ENCODE measurements at places on chromosomes 2 and 18. TPM values are rescaled to one million over a fixed set of nuclear protein-coding genes. Genes with fewer than 3 reads are reported as not detected.

GRCh38 chr2:12554224-12555011 lies 162.3 kb upstream of the TRIB2 start:
- no peak for DNase-seq

DNA sequence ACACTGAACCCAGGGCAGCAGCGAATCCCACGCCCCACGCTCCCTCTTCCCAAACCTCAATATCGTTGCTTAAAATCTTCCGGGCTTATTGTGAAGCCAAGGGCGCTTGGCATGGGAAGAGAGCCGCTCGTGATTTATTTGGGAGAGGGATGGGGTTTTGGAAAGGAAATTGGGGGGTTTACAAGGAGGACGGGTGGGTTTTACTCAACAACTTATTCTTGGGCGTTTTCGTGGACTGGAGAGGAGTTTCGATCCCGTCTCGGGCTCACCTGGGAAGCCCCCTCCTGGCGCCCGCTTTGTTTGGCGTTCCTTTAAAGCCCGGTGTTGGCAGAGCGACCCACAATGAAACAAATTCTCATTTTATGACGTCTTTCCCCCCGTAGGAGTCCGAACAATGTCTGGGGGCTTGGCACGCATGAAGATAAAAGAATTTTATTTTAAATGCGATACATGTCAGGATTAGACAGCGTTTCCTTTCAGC lies 135.3 kb downstream of the INSIG2 start:
- no peak for DNase-seq

The TMEM163 gene
- 0.28 TPM for total RNA-seq

The ELP2 gene
- 77.2 TPM for total RNA-seq

GRCh38 chr2:21042958-21043743 lies 722 bp downstream of the APOB start:
- peak; percentile 77 for DNase-seq

The INPP5D gene
- 10.0 TPM for total RNA-seq

GRCh38 chr2:64692401-64692800 lies 38.7 kb upstream of the SERTAD2 start:
- DNase-seq, result no peak

DNA sequence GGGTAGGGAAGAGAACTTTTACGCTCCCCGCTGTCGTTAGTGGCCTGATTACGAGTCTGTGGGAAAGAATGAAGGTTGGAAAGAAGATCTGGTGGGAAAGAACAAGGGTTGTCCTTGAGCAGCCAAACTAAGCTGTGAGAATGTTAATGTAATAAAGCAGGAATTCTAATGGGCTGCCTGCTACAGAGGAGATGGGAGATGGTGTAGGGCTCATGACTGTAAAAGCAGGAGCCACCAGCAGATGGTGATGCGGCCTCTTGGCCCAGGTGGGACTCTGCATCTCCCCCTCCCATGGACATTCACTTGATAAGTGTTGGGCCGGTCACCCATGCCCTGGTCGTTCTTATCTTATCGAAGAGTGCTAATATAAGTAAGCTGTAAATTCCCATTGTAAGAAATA lies 150.0 kb downstream of the NEDD4L start:
- no peak for DNase-seq

DNA sequence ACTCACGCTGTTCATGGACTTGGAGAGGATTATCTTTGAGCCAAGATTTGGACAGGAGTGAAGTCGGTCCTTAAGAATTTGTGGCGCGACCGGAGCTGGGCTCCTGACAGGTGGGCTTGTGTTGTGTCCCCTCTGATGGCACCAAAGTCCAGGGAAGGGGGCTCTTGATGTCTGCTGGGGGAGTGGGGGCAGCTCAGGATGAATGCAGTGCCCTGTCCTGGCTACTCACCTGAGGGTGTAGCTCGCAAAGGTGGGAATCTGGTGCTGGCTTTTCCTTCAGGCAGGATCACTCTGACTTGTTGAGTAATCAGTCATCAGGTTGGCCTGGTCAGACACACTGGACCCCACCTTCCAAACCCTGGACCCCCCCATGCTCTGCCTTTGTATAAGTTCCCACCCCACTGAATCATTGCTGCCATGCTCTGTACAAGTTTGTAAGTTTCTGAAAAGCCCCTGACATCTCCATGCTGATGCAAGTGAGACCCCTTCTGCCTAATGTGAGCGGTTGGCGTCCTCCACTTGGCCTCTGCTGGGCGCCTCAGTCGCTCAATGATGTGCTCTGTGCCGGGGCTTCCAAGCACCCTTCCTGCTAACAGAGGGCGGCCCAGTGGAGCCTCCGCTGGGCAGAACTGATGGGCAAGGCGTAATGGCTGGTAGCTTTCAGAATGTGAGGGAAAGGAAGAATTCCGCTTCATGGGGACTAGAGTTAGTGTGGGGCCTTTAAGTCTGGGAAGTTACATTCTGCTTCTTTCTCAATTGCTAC lies 196.1 kb downstream of the MGAT5 start:
- DNase-seq, result no peak

DNA sequence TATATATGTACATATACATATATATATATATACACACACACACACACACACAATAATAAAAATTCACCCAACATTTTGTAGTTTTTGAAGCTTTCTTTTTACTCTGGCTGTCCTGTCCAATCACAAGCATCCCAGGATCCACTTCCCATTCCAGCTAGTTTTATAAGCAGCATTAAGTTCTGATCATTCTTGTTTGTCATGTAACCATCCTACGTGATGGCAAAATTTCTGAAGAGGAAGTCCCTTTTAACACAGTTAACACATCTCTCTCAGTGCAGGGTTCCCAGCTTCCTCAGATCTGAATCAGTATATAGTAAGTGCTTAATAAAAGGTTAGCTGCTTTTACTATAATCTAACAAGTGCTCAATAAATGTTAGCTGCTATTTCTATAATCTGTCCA lies 26.4 kb downstream of the MYOM1 start:
- DNase-seq, result no peak

The TUBB6 gene
- total RNA-seq, result 418 TPM

- peak; percentile 49 for DNase-seq
Observed at GRCh38 chr2:127165539-127165935, 54.6 kb downstream of the CYP27C1 start.

The DSG4 gene
- total RNA-seq, result not detected

GRCh38 chr2:207238831-207239701 lies 73.3 kb upstream of the KLF7 start:
- peak; percentile 85 for DNase-seq

The SLC14A1 gene
- total RNA-seq, result 14.4 TPM

DNA sequence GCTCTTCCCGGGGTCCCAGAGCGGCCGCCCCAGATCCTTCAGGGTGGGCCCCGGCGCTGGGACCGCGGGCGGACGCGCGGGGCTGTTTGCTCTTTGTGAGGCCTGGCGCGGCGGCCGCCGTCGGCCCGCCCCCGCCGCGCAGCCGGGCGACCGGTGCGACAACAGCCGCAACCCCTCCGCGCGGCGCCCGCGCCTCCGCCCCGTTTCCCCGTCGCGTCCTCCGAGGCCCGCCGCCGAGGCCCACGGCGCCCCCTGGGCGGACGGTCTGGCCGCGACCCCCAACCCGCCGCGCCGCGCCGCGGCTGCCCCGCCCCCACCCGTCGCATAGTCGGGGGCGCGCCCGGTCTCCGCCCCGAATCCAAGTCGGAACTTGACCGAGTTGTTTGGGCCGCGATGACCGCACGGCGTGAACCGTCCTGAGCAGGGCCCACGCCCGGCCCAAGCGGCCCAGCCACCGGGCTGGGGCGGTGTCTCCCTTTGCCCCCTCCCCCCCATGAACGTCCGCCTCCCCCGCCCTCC lies 448 bp downstream of the YPEL5 start:
- no peak for DNase-seq

DNA sequence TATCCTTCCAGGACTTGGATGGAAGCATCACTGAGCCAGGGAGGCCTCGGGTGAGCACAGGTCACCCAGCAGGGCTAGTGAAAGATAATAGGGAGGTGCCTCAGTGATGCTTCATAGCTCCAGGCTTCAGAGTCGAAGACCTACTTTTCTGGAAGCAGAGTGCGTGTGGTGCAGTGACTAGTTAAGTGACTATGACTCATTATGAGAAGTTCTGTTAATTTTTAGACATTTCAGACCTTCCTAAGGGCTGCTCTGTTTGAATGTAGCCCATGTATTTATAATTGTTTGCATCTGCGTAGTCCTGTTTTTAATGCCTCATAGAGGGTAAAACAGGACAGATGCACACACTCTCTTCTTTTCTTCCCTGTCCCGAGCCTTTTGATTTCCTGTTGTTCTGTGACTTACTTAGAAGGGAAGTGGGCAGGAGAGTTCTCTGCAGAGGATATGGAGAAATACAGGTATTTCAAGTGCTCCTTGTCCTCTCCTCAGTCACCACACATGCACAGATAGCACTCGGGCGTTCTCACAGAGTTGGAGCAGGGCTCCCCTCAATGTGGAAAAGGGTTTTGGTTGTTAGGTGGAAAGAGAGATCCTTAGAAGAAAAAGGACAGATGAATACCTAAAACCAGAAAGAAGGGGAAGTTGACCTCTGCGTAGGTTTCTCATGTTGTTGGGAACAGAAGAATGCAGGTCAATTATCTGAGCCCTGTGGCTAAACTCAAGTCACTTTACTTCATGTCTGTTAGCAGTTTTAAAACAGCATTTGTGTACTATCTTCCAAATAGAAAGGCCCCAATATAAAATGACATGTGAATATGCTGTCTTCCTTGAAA lies 34.7 kb downstream of the RALB start:
- DNase-seq, result no peak

DNA sequence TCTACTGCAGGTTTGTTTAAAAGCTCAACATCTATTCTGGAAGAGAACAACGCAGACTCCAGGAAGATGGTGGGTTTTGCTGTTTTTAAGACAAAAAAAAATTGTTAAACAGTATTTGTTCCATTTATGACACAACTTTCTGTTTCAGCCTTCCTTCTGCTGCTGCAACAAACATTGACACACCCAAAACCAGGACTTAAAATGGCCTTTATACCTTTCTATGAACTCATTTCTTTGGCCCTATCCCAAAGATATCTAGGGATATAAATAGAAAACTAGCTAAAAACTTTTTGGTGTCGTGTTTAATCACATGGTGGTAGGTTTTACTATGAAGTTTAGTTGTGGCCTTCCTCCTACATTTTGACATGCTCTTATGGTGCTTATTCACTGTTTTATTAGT lies 964 bp upstream of the GALNT3 start:
- DNase-seq, result no peak

The DQX1 gene
- not detected for total RNA-seq

The IL1RN gene
- not detected for total RNA-seq

DNA sequence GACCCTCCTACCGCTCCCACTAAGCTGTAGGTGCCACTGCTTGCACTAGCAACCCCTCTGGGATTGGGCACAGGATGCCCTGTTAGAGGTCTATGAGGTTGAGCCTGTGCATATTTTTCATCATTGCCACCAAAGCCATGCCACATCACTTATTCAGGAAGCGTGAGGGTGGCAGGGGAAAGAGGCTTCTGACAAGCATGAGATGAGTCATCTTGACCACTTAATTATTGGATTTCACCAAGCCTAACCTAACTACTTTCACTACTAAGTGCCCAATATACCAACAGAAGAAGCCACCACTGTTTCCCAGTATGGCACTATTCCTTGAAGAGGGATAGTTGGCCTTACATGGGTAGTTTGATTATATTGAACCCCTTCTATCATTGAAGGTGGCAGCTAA lies 181.3 kb upstream of the EPHA4 start:
- DNase-seq, result no peak

The SIX2 gene
- total RNA-seq, result not detected

DNA sequence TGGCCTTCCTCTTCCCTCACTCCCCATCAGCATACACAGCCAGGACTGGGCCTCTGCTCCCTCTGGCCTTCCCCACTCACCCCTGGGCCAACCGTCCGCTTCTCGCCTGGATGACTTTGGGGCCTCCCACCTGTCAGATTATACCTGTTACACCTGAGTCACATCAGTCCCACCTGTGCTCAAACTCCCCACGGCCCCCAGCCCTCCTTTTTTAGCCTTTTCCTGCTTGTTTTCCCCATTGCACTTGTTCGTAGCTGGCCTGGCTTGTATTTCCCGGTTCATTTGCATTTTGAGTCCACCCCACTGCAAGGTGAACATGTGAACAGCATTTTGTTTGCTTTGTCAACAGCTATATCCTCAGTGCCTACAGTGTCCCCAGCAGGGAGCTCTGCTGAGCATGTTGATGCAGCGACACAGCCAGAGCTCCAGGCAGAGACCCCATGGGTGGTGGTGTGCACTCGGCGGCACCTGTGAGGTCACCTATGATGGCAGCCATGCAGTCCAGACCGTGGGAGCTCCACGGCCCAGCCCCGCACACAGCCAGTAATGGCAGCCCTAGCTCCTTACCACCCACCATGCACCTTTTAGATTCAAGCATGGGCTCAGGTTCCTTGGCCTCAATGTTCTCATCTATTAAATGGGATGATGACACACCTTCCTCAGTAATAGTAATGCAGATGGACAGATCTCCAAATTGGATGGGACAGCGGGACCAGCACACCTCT lies 276.4 kb upstream of the HS6ST1 start:
- DNase-seq, result peak; percentile 45

DNA sequence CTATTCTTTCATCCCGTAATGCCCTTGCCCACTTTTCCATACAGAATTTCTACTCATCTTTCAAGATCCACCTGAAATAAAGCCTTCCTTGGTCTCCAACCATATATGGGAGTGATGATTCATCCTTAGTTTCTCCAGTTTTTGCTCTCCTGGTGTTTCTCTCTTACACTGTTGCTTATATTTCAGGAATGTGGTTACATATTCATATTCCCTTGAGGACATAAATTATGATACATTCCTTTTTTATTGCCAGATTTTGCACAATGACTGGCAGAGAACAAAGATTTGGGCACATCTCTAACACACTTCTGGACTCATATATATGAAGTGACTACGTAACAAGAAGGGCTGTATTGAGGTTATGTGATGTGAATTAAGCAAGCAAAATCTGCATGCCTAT lies 1573.4 kb upstream of the NXPH2 start:
- no peak for DNase-seq

DNA sequence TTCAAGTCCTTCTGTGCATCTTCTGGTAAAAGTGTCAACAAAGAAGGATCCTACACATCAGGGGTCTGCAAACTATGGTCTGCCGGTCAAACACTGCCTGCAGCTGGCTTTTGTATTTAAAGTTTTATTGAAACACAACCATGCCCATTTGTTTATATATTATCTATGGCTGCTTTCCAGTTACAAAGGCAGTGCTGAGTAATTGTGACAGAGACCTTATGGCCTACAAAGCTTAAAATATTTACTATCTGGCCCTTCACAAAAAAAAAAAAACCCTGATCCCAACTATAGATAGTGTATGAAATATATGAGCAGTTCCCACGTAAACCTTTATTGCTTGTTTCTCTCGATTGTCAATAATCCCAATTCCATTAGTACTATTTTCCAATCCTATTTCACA lies 101.4 kb downstream of the RBMS1 start:
- DNase-seq, result no peak
